ENCODE measurements at places on chromosomes 3 and 15.
A peak's percentile ranks its signal among the peaks of the same experiment; 100 is the strongest.

DNA sequence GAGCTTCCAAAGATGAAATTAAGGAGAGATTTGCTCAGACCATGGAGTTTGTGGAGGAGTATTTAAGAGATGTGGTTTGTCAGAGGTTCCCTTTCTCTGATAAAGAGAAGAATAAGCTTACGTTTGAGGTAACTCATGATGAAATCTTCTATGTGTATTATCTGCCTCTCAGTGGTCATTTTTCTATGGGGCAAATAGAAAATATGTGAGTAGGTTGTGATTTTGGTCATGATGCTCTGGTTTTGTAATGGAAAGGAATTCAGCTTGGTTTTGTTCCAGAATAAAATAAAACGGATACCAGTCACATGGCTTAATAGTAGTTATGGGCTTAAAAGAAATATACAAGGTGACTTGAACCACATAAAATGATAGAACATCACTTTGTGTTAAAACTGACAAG, 181.1 kb downstream of the ITPR1 start:
- no peak for DNase-seq

DNA sequence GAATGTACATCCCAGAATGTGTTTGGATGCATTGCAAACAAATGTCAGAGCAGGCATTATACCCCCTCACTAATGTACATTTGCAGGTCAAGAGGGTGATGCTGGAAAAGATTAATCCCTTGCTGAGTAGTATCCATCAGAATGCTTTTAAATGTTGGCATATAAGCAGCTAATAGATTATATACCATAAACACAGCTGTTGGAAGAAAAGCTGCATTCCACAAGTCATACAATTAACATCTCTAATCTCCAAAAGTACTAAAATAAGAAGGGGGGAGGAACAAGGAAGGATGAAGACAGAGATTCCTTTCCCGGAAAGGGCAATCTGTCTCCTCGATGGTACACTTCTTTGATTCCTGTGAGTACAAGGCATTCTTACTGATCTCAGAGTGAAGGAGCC, 445.7 kb upstream of the CDIN1 start:
- DNase-seq: no peak

DNA sequence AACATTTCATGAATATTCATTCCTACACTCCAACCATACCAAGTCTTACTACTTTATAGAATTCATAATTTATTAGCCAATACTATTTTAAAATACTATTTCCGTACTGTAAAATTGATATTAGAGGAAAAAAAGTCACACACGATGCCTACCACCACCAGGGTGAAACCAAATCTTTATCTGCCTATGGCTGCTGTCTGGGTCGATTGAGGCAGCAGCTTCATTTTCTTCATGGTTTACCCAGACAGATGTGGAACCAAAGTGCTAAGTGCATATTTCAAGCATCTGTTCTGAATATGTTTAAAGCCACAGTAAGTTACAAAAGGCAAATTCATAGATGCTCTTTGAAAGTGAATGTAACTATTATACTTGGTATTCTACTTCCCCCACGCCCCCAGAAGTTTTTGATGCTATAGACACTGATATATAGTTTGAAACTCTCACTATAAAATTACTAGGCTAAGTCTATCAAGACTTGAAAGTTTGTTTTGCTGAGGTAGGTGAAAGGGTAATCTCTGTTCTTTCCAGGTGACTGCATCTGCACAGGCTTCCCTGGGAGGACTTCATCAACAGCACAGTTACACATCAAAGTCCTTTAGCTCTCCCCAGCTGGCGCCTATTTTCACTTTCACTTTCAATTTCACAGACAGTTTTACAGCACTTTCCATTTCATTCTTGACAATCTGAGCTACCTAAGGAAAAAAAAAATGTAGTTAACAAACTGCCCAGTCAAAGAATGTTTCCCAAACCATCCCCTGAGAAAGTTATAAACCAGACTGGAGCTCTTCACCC, 113.9 kb downstream of the POLQ start:
- peak; percentile 34 for DNase-seq

GRCh38 chr3:4406746-4407568, 60.1 kb downstream of the SUMF1 start:
- DNase-seq: no peak

DNA sequence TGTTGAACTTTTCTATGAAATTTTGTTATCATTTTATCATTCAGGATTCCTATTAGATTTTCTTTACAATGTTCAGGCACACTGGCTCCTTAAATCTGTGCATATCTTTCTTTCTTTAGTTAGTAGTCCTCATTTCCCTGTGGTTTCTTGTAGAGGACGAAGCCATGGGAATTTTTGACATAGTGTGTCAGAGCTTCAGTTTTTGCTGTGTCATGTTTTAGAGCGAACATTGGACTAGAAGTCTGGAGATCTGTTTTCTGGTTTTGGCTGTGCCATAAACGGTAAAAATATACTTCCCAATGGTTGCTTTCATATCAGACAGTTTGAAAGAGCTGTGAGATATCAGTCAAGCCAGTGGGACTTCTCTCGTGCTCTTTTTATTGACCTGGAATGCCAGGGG, 105.2 kb downstream of the CHCHD4 start:
- no peak for DNase-seq

DNA sequence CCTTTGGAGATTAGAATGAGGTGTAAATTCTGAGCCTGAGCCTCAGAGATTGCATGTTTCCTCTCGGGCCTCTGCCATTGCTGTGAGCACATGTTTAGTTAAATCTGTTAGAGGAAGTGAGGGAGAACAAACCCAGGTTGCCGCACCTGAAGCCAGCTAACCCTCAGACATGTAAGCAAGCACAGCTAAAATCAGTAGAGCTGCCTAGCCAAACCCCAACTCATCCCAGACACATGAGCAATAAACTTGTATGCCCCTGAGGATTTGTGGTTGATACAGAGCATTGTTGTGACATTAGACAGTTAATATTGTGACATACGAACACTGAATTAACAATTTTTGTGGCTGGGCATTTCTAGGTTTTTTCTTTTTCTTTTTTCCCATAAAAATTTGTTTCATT, 41.9 kb downstream of the NMD3 start:
- peak; percentile 62 for DNase-seq

DNA sequence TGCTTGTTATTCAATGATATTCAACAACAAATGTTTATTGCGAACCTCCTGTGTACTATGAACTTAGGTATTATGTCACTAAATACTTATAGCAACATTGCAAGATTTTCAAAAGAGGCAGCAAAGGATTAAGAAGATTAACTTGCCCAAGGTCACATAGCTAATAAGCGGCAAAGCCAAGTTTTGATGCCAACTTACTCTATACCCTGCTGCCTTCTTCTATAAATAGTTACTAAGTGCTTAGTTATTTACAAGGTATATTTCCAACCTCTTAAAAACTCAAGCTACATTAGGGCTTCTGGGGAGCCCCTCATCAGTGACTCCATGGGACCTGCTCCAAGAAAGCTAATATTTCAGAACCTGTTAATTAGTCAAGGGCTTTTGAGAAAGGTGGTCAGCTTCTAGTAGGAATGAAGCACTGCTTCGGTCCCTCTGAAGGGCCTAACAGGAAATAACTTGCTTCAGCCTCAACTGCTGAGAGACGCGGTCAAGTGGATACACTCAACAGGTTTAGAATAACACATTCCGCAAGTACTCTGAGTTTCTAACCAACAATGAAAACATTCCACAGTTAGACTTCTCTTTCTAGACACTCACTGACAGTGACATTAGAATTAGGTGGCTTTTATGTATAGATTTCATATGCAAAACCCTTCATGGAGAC, 125.5 kb downstream of the DGKG start:
- no peak for DNase-seq

DNA sequence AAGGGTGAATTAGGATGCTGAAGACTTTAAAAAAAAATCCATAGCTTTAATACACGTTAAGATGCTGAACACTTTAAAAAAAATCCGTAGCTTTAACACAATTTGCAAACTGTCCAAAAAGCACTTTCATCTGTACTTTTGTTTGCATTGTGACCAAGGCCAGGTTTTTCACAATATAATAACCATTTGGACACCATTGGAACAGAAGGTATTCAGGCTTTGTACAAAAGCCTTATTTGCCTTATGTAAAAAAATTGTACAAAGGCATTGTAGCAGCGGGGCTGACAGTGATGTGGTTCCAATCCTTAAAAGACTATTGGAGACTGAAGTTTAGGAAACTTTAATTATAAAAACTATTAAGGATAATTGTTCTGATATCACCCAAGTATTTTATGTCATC, 15.2 kb upstream of the ICE2 start:
- no peak for DNase-seq

DNA sequence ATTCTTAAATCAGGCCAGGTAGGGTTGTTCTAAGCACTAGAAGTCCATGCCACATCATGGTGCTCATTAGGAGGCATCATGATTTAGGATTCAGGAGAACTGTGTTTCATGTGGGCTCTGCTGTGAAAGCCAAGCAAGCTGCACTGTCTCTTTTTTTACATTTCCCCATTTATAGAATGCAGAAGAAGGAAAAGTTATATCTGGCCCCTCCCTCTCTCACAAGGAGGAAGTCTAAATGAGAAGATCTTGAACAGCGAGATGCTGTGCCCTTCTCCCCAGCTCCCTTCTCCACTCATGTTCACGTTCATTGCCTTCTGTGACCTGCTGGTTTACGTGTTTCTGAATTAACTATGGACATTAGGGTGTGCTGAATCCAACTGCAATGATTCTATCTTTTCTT, 178.5 kb upstream of the RASGRP1 start:
- DNase-seq: no peak
